T-helper 22 cell (primary cell): ENCODE measurements at places on chromosomes 2 and 18.

DNA sequence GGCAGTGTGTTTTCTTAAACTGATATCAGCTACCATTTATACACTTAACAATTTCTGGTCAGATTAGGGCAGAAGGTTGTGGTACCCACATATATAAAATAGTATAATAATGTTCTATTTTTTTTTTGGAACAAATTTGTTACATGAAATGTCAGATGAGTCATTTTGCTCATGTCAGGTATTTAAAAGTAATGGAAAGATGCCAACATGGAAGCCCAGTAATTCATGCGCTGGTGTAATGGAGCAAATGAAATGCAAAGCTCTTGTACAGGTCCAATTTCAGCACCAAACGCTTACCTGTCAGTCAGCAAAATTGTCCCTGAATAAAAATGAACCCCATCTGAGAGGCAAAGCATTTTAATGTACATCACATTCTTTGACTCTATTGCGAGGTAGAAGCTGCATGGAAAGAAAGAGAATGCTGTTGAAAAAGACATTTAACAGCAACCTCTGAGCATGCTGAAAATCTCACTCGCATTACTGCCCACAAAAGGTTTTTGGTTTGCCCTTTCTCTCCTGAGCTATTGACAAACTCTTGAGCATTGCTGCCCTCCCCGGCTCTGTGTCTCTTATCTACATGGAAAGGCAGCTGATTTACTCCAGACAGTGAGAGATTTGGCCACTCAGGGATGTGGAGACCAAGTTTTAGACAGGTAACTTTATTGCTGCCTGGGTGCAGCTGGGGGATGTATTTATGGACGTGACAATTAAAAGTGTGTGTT is 217.5 kb downstream of the CAMKMT start:
- no peak for DNase-seq

DNA sequence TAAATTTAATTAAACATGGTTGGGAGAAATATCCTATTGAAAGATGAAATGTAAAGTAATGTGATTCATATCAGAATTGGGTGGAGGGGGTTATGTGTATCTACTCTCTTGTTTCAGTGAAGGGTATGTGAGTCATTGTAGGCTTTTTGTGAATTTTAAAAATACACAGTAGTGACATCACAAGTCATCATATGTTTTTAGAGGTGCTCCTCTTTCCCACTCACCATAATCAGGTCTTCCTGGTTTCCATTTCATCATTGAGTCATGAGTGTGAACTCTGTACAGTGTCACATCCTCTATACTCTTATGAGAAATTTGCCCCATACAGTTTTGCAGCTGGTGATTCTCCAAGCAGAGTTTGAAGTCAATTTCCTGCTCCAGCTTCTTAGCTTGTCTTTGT is 18.8 kb downstream of the FSIP2 start:
- no peak for DNase-seq

GRCh38 chr2:191029280-191029950 is 15.4 kb upstream of the STAT1 start:
- no peak for DNase-seq

DNA sequence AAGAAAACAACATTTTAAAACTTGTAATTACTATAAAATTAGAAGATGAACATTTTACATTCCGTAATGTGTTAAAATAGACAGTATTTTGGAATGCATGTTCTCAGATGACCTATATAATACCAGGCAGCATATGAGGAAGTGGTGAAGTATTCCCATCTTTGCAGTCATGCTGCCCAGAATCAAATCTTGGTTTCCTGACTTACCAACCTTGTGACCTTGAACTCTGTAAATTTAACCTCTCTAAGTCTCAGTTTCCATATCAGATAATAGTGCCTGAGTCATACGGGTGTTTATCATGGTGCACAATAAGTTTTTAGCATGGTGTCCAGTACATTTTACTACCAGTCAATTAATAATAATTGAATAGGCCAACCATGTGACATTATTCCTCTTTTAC is 7.3 kb upstream of the GALM start:
- DNase-seq, result no peak

DNA sequence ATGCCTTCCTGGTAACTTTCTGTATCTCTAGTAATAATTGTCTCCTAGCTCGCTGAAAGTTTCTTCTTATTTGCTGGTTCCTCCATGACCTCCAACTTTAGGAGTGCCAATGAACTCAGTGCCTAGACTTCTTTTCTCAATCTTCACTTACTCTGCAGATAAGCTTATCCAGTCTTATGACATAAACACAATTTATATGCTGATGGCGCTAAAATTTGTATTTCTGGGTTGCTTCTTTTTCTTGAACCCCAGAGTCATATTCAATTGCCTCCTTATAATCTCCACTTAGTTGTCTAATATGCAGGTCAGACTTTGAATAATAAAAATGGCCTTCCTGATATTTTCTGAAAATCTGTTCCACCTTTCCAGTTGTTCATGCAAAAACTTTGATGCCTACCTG is 182.5 kb downstream of the FSHR start:
- no peak for DNase-seq

DNA sequence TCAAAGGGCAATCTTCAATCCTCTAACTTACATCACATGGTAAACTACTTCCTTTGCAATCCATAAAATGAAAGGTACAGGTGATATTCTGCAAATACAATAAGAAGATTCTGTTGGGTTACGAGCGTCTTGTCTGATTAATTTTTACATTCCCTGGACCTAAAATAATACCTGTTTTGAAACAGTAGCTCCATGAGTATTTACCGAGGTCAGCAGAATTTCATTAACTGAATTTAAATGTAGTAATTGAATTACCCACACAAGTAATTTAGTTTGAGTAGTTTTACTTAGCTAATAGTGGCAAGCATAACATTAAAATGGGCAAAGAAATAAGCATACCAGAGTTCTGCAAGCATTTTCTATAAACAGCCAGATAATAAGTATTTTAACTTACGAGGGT is 652.0 kb downstream of the DPP10 start:
- DNase-seq, result no peak

GRCh38 chr18:12326711-12327460 is 18.8 kb downstream of the TUBB6 start:
- no peak for DNase-seq

DNA sequence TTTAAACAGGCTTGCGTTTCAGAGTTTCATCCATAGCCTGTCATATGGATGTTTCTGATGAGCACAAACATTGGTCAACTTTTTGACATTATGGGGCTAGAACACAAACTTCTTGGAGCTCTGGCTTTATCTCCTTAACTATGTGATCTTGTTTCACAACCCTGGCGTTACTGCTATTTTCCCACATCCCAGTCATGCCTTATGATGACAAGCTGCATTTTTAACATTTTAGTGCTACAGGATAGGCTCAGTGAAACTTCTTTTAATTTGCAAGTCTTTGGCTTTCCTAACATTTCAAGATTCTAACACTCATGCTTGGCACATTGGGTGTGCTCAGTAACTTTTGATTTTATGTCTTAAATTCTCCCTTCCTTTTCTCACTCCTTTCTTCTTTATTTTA is 21.0 kb upstream of the PDE1A start:
- no peak for DNase-seq

DNA sequence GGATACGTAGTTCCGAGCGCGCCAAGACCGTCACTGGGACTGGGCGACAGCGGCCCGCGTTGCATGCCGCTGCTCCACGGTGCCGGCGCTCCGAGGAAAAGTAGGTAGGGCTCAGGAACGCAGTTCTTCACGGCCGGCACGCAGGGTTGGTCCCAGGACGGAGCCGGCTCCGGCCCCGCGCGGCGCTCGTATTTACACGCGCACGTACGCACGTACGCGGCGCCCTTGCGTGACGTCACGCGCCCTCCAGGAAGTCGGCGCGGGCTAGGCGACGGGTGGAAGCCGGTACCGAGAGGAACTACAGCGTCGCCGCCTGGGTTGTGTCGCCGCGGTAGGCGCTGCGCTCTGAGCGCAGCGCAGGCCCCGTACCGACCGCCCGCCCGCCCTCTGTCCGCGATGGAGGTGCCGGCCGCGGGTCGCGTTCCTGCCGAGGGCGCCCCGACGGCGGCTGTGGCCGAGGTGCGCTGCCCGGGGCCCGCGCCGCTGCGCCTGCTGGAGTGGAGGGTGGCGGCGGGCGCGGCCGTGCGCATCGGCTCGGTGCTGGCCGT is at the start of gene CTDP1:
CTDP1 (plus strand) TSS at position 252 of the 548 bp plus-strand sequence; CDS start at position 397, 145 bp downstream.
- DNase-seq, result peak; percentile 80

GRCh38 chr2:220446106-220446712 is 818.8 kb downstream of the SLC4A3 start:
- no peak for DNase-seq

DNA sequence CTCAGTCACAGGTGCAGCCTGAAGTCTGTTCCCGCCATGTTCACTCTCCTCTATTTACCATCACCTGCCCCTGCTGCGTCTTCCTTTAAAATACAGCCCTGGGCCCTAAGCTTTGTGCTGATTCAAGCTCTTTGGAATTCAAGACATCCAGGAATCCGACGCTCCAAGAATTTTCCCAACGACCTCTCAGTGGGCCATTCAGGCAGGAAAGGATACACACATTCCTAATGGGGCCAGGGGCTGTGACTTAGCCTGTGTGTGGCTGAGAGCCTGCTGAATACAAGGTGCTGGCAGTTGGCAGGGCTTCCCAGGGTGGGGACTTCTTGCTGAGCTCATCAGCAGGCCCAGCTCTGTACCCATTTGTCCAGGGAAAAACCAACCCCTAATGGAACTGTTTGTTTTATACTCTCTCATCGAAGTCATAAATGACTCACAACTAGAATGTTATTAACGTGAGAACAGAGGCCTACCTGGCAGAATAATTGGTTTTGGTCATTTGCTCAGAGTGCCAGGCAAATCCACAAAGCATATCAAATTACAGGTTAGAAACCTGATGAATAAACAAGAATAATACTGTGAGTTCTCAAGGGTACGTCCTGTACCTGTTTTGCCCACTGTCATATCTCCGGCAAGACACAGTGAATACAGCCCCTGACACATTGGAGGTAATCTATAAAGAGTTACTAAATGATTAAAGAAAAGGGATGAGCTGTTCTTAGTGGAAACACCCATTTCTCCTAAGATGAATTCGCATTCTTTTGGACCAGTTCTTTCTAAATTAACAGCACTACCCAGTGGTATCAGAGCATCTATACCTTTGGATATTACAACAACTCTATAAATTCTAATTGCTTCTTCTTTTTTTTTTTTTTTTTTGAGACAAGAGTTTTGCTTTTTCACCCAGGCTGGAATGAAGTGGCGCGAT is 12.6 kb upstream of the KCMF1 start:
- DNase-seq, result no peak

DNA sequence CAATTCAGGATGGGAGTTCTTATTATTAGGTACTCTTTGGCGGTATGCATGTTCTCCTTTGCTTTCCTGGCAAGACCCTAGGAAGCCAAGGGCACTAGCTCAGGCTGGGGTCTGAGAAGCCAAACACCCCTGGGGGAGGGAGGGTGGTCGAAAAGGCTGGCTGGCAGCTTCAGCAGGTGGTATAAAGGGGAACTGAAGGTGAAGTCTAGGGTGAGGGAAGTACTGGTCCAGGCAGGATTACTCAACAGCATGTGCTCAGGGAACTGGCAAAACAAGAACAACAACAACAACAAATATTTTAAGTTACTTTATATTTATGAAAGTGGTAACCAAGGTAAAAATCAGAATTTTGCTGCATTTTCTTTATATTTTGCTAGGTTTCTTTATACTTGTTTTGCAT is 40.7 kb upstream of the PCBP1 start:
- no peak for DNase-seq

DNA sequence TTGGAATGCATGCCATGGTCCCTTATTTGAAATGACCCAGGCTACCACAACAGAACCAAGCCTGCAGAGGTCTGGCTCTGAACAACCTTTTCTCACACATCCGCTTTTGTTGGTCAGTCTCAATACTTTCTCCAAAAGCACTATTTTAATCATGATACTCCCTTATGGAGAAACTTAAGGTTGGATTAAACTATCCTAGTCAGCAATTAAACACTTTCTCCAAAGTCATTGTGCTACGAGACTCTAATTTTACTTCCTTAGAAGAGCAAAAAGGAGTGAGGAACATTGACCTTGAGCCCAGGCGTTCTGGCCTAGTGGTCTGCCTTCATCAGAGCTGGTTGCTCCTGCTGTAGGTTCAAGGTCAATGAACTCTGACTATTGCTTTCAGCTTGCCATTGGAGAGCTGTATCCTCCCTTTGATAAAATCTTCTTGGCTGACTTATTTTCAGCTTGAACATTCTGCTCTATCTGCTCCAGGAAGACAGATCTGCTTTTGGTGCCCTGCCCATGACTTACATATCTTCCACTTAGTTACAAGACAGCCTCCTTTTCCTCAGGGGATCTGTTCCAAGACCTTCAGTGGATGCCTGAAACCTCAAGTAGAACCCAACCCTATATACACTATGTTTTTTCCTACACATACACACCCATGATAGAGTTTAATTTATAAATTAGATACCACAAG is 91.2 kb downstream of the NCKAP5 start:
- no peak for DNase-seq

DNA sequence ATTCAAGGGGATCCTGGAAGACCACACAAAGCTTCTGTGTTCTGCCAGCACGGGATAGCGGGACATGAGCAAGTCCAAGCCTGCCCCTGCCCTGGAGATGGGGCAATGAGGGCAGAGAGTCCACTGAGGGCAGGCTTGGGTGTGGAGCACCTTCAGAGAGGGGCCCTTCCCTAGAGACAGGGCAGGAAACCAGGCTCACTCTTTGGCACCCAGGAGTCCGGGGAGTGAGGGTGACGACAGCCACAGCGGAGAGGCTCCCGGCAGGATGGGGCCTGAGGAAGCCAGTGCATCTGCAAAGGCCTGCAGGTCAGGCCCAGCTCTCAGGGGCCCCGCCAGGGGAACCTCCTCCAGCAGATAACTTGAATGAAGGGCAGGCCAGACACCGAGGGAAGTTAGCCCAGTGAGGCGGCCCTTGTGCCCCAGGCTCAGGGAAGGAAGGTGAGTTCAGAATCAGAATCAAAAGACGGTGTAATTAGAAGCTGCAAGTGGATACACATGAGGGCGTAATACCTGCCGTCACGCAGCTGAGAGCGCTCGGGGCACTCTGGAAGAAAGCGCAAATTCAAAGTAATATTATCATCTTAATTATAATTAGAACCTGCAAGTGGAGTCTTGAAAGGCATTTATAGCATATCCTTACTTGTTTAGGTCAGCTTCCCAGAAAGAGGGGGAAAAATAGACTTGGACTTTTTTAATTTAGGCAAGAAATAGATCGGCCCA is 142.6 kb upstream of the LGALSL start:
- DNase-seq, result no peak
